ENCODE measurements at places on chromosomes 1 and 21.

- ATAC-seq, result peak; percentile 65
Measured at GRCh38 chr1:66243548-66244130, 290.3 kb upstream of the SGIP1 start.

DNA sequence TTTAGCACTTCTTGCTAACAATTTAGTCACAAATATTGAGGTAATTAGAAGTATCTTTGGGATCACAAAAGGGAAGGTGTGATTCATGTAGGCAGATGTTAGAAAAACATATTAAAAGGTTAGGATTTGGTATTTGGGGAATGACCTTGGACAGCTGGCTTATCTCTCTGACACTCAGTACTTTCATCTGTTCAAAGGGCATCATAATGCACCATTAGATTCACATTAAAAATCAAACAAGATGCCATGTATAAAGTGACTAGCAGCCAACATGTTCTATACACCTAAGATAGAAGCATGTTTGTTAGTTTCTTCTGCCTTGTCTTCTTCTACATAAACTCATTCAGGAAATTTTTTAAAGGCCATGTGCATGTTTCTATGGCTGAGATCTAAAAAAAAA is 56.5 kb upstream of the ESRRG start:
- no peak for ATAC-seq

GRCh38 chr1:23400324-23401114 is 24.0 kb downstream of the TCEA3 start:
- ATAC-seq, result no peak

DNA sequence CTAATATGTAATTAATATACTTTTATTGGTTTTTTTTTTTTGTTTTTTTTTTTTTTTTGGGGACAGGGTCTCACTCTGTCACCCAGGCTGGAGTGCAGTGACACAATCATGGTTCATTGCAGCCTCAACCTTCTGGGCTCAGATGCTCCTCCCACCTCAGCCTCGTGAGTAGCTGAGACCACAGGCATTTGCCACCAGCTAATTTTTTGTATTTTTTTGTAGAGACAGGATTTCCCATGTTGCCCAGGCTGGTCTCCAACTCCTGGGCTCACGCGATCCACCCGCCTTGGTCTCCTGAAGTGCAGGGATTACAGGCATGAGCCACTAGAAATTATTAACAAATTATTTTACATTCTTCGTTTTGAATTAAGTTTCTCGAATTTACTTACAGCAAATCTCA is 16.8 kb upstream of the POGZ start:
- no peak for ATAC-seq

GRCh38 chr1:151702936-151703335 is 13.7 kb downstream of the CELF3 start:
- ATAC-seq, result no peak

GRCh38 chr1:244964112-244964971 is 100.0 kb upstream of the HNRNPU start:
- peak; percentile 34 for ATAC-seq

- ATAC-seq, result no peak
Measured at GRCh38 chr1:169610108-169610507, 19.8 kb downstream of the SELP start.

GRCh38 chr1:53111073-53111556 is 31.3 kb downstream of the SLC1A7 start:
- peak; percentile 53 for ATAC-seq

DNA sequence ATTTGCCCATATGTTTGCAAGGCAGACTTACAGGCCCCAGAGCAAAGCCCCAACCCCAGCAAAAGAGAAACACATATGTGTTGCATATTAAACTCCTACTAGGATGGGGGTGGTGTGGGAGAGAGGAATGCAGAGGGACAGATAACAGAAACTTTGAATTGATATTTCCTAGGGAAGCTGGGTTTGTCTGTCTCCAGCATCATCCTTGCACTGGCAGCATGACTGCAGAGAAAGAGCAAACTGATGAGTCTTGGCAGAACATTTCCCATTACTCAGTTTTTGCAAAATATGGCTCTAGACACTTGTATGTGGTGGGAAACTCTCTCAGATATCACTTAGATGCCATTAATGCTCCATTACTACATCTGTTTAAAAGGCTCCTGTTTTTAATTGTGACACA is 43.8 kb upstream of the MARK1 start:
- no peak for ATAC-seq

DNA sequence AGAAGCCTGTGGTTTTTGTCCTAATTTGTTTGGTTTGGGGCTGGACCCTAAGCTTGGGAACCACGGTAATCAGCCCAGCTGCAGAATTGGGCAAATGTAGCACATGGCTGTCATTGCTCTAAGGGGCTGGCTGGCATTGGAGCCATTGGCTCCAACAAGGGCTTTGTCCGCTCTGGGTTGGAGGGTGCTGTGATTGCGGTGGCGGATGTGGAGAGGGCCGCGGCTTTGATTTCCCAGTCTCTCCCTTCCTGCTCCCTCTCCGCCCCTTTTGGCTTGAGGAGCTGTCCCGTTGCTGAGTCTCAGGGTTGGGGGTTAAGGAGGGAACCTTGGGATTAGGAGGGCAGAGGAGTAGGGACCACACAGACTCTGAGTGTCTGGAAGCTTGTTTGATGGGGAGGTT is 91.7 kb upstream of the CD34 start:
- no peak for ATAC-seq

GRCh38 chr21:31888936-31889371 is 16.1 kb downstream of the HUNK start:
- no peak for ATAC-seq

DNA sequence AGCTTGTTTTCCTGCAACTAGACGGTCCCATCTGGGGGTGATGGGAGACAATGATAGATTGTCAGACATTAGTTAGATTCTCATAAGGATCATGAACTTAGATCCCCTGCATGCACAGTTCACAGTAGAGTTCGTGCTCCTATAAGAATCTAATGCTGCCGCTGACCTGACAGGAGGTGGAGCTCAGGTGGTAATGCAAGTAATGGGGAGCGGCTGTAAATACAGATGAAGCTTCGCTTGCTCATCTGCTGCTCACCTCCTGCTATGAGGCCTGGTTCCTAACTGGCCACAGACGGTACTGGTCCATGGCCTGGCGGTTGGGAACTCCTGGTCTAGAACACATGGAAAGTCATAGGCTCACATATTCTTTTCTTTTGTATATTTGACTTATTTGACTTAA is 42.0 kb downstream of the NIBAN1 start:
- no peak for ATAC-seq

DNA sequence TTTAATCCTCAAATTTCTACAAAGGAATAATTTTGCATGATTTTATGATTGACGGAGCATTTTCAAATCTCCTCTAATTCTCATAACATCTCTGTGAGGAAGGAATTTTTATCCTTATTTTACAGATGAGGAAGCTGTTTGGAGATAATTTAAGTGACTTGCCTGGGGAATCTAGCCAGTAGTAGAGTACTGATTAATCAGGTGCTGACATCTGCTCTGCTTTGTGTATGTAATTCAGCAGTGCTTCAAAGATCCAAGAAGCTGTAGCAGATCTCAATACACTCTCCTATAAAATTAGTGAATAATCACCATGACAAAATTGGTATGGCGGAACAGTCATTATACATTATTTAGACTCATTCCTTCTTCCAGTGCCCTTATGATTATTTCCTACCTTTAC is 46.0 kb downstream of the DPH5 start:
- no peak for ATAC-seq

- peak; percentile 71 for ATAC-seq
Measured at GRCh38 chr1:67749844-67750690, 65.1 kb downstream of the GADD45A start.

- no peak for ATAC-seq
Measured at GRCh38 chr1:61361931-61362330, 279.6 kb downstream of the NFIA start.

DNA sequence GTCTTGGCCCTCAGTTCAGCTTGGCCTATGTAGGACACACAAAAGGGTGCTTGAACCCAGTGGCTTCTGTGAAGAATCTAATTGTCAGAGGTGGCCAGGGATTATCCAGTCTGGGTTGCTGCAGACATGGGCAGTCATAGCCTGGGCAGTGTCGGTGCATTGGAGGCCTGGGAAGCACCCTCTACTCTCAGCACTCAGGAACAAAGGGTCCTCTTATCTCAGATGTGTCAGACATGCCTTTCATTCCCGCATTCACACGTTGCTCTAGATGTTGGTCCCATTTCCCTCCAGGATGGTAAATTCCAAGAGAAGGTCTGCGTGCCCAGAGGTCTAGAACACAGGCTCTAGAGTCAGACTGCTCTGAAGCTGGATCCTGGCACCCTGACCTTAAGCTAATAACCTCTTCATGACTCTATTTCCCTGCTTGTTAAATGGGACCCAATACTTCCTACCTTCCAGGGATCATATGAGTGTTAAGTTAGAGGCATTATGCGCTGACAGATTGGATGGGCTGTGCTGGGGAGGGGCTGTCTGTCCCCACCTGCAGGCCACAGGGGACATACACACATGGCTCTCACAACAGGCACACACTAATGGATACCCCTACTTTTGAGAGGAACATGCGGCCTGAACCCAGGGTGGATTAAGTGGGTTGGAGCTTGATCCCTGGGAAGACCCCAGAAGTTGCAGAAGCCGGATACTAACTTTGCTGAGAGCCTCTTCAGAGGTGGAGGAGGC is 16.5 kb upstream of the EDN2 start:
- ATAC-seq, result no peak

GRCh38 chr21:16422702-16423101 is 692.9 kb downstream of the USP25 start:
- ATAC-seq, result no peak

GRCh38 chr1:157442065-157442464 is 110.2 kb downstream of the FCRL5 start:
- no peak for ATAC-seq

- peak; percentile 63 for ATAC-seq
Measured at GRCh38 chr1:70509996-70510876, 99.2 kb downstream of the CTH start.

- no peak for ATAC-seq
Measured at GRCh38 chr1:148317288-148317985, 165.4 kb upstream of the NBPF11 start.

DNA sequence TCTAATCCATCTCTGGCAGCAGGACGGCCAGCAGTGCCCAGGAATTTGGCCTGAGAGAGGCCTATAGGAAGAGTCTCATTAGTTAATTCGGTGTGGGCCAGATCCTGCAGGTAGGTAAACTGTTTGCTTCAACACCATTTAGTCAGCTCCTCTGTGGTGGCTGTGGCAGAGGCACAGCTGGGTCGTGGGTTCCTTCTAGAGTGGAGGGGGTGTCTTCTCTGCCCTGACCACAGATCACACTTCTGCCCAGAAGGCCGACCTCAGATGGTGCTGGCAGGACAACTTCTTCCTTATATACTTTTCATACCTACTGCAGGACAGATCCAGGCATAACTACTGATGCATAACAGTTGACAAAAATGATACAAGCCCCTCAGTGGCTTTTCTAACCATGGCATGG is 281.4 kb downstream of the RPS6KC1 start:
- no peak for ATAC-seq

DNA sequence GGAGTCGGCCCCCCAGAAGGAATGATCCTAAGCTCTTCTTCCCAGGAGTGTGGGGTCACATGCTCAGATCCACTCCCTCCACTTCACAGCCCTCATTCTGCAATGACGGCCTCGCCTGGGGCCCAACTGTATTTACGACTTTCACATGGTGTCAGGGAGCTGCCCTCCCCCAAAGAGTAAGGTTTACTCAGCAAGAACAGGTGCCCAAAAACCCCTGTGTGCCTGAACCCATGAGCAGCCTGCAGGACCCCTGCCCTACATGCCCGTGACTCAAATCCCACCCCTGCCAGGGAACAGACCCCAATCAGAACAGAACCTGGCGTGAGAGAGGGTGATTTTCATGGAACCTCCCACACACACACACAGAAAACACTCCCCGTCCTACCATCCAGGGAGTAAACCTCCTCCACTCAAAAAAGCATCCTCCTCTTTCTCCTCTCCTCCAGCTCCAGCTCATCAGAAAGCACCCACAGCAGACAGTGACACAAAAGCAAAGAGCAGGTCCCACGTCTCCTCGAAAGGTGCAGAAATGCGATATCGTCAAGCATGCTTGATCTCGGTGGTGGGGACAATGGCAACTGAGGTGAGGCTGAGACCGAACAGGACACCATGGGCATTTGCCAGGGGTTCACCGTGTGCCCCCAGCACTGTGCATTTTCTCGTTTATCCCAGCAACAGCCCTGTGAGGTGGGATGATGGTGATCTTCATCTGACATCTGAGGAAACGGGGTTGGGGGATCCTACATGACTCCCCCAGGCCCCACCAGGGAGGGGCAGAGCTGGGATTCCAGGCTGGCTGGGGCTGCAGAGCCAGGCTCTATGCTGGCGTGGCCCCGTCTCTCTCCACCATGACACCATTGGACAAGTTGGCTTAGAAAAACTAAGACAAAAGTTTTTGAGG is 397.9 kb downstream of the NPHP4 start:
- ATAC-seq, result no peak

DNA sequence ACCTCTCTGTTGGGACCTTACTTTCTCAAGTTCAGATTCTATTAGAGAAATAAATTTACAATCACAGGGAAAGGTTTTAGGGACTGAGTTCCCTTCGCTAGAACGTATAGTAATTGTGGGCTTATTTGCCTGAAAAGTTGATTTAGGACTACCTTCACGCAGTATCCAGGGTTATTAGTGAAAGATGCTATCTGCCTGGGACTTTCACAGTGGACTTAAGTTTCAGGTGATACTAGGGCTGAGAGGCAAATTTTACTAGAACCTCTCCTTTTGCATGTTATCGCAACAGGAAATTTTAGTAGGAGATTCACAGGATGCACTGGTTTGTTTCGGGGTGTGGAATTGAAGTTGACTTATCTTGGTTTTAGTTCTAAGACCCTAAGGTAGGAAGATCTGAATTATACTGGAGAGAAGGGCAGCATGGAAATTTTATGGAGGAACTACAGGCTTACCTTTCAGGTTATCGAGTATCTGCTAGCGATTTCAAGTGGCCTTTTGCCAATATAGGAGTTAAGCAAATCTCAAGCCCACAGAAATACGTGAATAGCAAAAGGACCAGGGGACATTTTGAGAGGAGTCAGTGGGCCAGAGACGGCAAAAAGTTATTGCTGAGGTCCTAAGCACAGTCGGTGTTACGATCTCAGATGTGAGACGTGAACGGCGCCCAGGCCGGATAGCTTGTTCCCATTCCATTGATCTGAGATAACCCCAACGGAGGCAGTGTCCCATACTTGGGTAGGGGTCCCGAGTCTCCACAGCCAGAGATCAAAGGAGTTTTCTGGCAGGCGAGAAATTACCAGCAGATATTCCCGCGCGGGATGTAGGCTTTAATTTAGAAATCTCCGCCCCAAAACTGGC is 723 bp upstream of the GNAI3 start:
- no peak for ATAC-seq

DNA sequence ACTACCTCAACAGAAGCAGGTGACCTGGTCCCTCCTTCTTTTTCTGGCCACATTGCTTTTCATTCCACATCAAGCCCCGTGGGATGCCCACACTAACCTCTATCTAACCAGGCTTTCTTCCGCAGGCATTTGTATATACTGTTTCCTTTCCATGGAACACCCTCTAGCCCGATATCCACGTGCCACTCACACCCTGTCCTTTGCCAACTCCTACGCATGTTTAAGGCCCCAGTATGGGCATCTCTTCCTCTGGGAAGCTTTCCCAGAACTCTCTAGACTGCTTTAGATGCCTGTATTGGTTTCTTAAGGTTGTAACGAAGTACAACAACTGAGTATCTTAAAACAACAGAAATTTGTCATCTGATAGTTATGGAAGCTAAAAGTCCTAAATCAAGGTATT is 121.0 kb downstream of the TNR start:
- ATAC-seq, result no peak

Measured in activated T-helper 17 cell treated with anti-CD3 and anti-CD28 coated beads, Interleukin-2, amount 50 U/mL, for 72 hours (primary cell).